ENCODE measurements at places on chromosomes 16 and 17.

GRCh38 chr16:60558936-60559335 lies 1477.3 kb downstream of the CDH8 start:
- DNase-seq, result no peak

- DNase-seq, result no peak
Observed at GRCh38 chr17:69220098-69220497, 8.5 kb downstream of the ABCA10 start.

GRCh38 chr16:72787514-72788268 lies 260.2 kb downstream of the ZFHX3 start:
- peak; percentile 32 for DNase-seq

- no peak for DNase-seq
Observed at GRCh38 chr17:75077496-75078283, 10.1 kb upstream of the SLC16A5 start.

- no peak for DNase-seq
Observed at GRCh38 chr17:48565022-48565554, 13.1 kb downstream of the HOXB4 start.

- no peak for DNase-seq
Observed at GRCh38 chr17:74605361-74605760, 13.3 kb upstream of the CD300LD start.

GRCh38 chr17:28379814-28380801 lies 8.6 kb downstream of the SARM1 start:
- DNase-seq, result no peak

DNA sequence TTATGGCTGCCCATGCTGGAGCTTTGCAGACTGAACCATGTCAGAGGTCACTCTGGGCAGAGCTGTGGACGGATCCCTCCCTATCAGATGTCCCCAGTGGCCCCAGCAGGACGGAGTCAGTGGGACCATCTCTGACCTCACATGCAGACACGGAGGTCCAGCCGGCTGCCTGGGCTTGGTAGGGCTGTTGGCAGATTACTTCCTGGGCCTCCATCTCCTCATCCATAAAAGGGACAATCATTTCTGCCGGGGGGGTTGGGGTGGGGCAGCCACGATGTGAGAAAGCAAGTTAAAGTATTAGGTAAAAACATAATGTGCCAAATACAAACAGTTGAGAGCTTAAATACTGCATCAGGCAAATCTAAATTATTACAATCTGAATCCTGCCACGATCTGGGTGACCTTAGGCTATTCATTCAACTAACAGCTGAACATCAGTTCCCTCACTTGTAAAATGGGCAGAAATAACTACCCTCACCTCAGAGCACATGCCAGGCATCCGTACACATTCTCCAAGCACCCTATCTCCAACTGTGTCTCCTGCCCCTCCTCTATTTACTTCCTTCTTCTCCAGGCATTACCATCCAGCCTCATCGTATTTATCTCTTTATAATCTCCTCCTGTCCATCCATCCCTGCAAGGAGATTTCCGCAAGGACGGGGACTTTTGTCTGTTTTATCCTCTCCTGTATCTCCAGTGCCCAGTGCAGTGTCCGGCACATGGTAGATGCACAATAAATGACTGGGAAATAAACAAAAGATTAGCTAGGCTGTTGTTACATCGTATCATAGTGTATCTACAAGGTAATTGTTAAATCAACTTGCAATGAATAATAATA lies 192.3 kb upstream of the FOXF1 start:
- no peak for DNase-seq

GRCh38 chr16:58109330-58109729 lies 19.9 kb downstream of the CFAP20 start:
- DNase-seq, result no peak

DNA sequence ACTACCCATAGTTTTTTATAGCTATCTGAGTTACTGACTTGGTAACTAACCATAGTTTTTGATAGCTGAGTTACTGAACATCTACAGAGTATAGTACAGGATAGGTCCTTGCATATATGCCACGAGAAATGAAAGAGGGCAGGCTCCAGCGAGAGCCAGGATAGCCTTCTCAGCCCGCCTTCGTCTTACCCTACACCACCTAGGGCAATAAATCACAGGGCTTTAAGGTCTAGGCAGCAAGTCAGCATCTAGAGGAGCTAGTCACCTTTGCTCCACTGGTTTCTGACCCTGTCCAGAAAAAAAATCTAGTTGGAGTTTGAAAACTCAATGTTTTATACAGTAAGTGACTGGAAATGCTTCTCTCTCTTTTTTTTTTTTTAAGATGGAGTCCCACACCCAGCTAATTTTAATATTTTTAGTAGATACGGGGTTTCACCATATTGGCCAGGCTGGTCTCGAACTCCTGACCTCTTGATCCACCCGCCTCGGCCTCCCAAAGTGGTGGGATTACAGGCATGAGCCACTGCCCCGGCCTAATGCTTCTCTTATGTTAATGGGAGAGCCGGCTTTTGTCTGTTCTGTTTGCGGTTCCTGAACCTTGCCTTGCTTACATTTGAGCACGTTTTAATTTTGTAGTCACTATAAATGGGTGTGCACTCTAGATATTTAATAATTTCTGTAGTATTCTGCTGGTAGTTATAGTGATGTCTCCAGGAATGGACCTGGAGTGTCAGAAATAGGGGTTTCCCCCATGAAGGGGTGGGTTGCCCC lies 2.8 kb downstream of the BFAR start:
- DNase-seq, result no peak

DNA sequence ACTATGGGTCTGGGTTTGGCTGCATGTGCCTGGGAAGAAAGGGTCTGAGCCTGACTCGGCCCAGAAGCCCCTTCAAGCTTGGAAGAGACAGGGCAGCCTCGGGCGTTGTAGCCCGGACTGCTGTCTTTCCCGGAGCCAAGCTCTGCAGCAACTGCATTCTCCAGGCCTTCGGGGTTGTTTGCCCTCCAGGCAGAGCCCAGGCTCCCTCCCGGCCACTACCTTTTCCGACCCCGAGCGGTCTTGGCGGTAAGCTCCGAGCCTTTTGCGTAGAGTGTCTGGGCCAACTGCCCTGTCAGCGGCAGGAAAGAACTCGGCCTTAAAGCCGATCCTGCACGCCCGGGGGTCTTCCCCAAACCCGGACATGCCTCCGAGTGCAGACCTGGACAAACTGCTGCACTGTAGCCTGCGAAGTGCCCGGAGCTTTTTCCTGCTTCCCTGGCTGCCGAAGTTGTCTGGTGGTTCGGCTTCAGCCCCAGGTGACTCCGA lies 1.3 kb downstream of the LHX1 start:
- no peak for DNase-seq

GRCh38 chr17:52895272-52895671 lies 736.8 kb upstream of the CA10 start:
- no peak for DNase-seq

DNA sequence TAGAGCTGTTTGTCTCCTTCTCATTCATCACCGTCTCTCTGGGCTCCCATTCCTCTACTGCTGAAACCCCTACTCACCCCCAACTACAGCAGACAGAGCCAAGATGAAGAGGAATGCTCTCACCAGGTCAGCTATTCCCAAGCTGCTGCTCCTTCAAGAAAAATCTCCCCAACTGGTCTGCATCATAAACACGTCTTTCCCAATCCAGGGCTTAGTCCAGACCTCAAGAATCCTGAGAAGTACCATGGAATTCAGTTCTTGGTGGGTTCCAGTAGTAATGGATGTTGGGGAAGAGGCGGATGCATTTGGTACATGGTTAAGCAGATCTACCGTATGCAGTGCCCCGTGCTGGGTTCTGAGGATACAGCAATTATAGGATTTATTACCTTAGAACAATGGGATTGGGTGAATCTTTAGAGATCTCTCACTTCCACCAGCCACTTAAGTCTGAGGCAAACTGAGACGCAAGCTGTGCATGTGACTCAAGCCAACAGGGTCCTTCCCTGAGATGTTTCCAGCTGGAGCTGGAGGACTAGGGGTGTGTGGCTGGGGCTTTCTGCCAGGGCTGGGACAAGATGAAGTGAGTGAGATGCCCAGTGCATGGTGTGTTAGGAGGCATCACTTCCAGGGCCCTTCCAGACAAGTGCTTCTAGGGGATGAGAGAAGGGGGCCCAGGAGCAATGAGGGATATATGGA lies 232.7 kb upstream of the CDH5 start:
- no peak for DNase-seq

GRCh38 chr17:17182598-17183136 lies 23.5 kb downstream of the PLD6 start:
- no peak for DNase-seq

GRCh38 chr16:80280557-80280956 lies 260.2 kb upstream of the DYNLRB2 start:
- DNase-seq, result no peak

- no peak for DNase-seq
Observed at GRCh38 chr16:81729451-81729850, 49.6 kb upstream of the PLCG2 start.

- DNase-seq, result no peak
Observed at GRCh38 chr16:68062910-68063393, 22.2 kb upstream of the NFATC3 start.

GRCh38 chr16:17568239-17568638 lies 97.5 kb upstream of the XYLT1 start:
- DNase-seq, result no peak

DNA sequence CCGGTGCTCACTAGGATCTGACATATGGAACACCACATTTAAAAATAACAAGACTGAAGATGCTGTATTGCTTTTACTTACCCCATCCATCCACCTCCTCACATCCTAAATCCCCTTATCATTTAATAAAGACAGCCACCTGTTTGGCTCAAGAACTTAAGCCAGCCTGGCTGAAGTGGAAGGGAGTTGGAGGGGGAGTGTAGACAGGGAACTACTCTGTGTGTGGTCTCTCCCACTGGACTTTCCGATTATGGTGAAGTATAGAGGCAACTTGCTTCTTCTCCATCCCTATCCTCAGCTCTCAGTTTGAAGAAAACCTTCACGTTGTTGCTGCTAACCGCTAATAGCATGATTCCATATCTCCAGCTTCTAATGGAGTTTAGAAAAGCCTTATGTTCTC lies 313.4 kb downstream of the CDH11 start:
- no peak for DNase-seq

- no peak for DNase-seq
Observed at GRCh38 chr17:61404913-61405685, 5.5 kb downstream of the TBX2 start.

DNA sequence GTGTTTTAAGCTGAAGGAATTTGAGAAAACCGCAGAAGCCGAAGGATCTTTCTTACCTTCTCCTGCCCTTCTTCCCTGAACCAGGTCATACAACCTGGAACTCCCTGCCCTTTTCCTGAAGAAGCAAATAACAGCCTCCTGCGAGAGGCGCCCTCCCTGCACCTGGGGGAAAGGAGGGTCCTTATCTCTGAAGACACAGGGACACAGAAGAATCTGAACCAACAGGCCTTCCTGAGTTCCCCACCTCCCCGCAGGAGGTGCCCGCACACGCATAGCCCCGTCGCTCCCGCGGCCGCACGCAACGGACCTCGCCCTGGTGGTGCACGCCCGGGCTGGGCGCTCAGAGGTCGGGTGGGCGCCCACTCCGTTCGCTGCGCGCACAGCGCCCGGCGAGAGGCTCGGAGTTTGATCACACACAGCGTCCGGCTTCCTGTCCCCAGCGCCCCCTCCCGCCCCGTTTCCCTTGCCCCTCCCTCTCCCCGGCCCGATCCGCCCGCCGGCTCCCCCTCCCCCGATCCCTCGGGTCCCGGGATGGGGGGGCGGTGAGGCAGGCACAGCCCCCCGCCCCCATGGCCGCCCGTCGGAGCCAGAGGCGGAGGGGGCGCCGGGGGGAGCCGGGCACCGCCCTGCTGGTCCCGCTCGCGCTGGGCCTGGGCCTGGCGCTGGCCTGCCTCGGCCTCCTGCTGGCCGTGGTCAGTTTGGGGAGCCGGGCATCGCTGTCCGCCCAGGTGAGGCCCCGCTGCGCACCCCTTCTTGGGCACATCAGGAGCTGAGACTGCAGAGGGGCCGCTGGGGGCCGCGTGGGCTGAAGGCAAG lies at the start of gene TNFSF12:
Gene TNFSF12 (plus strand): TSS at position 474 of the 816 bp plus-strand sequence. CDS start 96 bp downstream, at position 570.
- DNase-seq, result peak; percentile 38

- no peak for DNase-seq
Observed at GRCh38 chr17:44581868-44582267, 24.6 kb downstream of the FZD2 start.

GRCh38 chr16:56336071-56336688 lies 89.2 kb downstream of the AMFR start:
- DNase-seq, result no peak

DNA sequence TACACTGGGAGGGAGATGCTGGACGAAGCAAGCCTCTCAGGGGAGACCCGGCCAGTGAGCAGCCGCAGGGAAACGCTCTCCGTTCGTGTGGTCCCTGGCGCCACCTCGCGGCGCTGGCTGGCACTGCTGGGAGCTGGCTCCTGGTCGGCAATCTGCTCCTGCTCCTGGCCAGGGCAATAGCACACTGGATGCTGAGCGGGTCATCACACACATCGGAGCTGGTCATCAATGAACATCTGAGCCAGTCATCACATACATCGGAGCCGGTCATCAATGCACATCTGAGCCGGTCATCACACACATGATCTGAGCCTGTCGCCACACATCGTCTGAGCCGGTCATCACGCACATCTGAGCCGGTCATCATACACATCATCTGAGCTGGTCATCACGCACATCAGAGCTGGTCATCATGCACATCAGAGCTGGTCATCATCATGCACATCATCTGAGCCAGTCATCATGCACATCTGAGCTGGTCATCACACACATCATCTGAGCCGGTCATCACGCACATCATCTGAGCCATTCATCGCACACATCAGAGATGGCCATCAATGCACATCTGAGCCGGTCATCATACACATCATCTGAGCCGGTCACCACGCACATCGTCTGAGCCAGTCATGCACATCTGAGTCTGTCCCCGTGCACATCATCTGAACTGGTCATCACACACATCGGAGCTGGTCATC lies 217.3 kb downstream of the RBFOX3 start:
- DNase-seq, result peak; percentile 54

DNA sequence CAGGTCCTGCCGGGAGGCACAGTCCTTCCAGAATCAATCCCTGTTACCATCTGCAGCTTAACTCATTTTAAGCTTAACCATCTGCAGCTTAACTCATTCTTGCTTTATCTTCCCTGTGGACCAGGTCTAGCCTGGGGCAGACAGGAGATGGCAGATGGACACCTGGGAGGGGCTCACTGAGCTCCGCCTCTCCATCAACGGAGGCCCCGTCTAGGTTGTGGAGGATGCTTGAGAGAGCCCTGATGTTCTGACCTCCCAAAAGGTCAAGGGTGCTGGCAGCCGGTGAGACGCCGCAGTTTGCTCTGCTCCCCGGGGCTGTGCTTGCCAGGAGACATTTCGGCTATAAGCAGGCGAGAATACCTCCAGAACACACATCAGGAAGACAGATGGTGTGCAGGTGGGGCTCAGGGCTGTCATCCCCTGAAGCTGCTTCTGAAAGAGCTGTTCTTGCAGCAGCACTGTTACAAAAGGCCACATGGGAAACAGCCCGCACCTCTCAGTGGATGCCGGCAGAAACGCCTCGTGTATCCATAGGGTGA lies 41.3 kb downstream of the BAIAP2 start:
- DNase-seq, result no peak

GRCh38 chr17:69480245-69480644 lies 65.7 kb downstream of the MAP2K6 start:
- no peak for DNase-seq

DNA sequence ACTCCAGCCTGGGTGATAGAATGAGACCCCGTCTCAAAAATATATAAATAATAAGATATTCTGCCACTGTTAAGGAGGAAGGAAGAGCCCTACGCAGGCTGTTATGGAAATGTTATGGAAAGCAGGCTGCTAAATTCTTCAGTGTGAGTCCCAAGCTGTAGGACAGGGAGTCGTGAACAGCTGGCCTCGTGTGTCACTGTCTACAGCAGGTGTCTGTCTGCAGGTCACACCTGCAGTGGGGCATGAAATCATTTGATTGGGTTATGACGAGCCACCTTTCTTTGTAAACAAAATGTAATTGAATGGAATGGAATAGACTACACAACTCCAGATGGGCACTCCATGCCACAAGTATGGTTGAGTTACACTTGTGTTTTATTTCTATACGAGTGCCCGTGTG lies 15.6 kb upstream of the LITAF start:
- no peak for DNase-seq
